ENCODE measurements at places on chromosomes 2 and 18.

DNA sequence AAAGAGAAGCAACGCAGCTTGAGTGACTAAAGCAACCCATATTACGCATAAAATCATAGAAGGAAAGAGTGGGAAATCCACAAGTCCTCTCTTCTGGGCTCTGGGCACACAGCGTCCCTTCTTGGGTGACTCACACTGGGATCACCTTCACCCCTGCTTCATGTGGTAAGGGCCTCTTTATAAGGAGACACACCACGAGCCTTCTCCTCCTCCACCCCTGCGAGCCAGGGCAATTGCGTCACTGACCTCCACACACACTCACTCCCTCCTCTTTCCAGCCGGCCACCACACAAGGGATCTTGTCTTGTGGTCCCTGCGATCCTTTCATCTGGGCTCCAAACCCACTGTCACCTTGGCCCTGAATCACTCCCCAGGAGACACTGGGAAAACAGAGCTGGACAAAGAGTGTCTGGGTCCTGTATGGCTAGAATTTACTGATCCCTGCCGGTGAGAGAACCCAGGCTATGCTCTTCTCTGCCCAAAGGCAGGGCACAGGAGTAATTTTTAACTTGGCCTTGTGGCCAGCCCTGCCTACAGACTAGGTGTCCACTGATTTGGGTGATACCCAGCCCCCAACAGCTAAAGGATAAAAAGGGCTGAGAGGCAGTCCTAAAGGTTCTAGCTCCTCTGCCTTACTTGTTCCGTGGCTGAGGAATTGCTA, 35.3 kb downstream of the NHEJ1 start:
- no peak for DNase-seq

DNA sequence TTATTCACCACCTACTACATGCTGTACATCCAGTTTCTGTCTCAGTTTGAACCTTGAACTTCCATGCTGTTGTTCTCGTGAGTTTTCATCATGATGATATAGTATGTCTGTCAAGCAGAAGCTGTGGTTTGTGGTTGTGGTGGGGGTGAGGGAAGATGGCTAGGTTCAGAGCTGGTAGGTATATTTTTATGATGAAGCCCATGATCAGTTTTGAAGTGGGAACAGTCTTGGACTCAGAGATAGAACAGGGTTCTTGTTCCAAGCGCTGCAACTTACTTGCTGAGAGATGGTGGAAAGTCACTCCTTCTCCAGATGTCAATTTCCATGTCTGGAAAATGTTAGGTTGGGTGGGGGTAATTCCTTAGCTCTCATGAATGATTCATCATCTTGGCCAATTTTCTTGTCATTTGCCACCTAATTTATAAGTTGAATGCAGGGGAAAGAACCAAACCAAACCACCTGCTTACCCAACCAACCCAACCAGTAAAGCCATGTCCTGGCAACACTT, 21.6 kb downstream of the PMAIP1 start:
- no peak for DNase-seq

DNA sequence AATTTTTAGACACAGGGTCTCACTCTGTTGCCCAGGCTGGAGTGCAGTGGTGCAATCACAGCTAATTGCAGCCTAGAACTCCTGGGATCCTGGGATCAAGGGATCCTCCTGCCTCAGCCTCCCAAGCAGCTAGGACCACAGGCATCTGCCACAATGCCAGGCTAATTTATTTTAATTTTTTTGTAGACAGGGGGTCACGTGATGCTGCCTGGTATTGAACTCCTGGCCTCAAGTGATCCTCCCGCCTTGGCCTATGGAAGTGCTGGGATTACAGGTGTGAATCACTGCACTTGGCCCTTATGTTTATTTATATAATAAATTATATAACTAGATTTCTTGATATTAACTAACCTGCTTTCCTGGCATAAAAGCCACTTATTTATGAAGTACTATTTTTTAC, 1081.7 kb upstream of the FANCL start:
- no peak for DNase-seq

GRCh38 chr2:237648016-237648381, 20.6 kb downstream of the LRRFIP1 start:
- DNase-seq: no peak

GRCh38 chr2:127683056-127683455, 7.7 kb upstream of the LIMS2 start:
- no peak for DNase-seq

DNA sequence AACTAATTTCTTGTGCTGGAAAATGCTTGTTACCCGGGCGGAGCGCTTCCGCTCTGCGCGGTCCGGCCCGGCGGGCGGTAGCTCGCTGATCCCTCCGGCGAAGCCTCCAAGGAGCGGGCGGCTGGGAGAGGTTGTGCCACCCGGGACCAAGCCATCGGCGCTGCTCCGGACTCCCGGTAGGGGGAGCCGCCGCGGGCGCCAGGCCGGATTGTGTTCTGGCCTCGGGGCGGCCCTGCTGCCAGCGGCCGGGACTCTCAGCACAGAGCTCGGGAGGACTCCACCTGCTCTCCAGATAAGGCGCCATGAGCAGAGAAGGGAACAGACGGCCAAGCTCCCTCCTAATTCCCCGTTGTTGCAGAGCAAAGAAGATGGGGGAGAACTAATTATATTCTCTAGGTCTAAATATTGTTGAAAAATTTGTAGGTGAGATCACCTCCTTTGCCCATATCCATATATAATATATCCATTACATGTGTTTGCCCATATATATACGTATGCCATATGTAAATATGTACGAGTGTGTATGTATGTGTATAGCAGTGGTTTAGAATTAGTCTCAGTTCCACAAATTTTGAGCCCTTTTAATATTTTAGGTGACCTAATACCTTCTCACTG, 13.8 kb upstream of the SATB2 start:
- no peak for DNase-seq

GRCh38 chr2:187989925-187990623, 301.6 kb upstream of the GULP1 start:
- DNase-seq: no peak

- no peak for DNase-seq
Measured at GRCh38 chr18:7735626-7736175, 168.6 kb downstream of the PTPRM start.

DNA sequence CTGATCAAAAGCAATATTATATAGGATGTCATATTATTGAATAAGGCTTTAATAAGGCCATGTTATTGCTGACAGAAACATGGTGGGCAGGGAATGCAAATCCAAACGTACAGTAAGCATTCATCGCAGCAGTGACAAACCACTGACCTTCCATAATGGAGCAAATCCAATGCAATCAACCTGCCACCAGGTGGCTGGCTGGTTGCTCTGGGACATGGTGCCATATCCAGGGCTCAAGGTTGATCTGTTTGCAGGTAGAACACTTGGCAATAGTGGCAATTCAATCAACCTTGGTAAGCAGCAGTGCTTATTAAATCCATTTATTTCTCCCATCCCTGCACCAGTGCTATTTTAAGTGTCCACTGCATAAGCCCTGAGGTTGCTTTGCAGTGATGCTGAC, 75.4 kb downstream of the CERKL start:
- DNase-seq: no peak

- no peak for DNase-seq
Measured at GRCh38 chr18:78965917-78966792, 13.5 kb upstream of the SALL3 start.

DNA sequence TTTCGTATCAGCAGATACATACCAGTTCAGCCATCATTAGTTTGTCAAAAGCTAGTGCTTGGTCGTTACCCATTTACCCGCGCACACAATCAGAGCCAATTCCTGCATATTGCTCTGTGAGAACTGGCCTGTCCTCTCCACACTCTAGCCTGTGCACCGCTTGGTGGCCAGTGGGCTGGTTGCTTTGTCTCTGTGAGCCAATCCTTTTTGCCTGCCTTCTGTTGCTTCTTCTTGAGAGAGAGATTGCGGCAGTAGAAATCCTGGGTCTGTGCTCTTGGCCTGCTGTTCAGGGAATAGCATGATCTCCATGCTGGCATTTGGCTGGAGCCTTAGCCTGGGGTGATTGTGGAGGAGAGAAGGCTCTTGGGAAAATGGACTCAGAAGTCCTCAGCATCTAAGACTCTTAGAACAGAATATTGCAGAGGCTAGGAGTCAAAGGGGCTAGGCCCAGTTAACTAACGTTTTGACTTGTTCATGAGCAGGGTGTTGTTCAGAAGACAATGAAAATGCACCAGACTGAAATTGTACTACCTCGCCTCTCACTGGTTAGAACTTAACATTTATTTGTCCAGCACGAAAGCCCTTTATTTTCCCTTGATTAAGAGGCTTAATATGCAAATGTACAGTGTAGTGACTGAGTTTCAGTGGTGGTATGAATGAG, 37.1 kb downstream of the MAP4K4 start:
- no peak for DNase-seq

- no peak for DNase-seq
Measured at GRCh38 chr2:112706170-112706664, 14.6 kb upstream of the NT5DC4 start.

GRCh38 chr2:120673205-120673550, 62.5 kb upstream of the GLI2 start:
- no peak for DNase-seq

GRCh38 chr2:64990876-64991275, 1.7 kb downstream of the SLC1A4 start:
- DNase-seq: no peak

GRCh38 chr18:37956902-37957301, 391.3 kb upstream of the CELF4 start:
- DNase-seq: no peak

DNA sequence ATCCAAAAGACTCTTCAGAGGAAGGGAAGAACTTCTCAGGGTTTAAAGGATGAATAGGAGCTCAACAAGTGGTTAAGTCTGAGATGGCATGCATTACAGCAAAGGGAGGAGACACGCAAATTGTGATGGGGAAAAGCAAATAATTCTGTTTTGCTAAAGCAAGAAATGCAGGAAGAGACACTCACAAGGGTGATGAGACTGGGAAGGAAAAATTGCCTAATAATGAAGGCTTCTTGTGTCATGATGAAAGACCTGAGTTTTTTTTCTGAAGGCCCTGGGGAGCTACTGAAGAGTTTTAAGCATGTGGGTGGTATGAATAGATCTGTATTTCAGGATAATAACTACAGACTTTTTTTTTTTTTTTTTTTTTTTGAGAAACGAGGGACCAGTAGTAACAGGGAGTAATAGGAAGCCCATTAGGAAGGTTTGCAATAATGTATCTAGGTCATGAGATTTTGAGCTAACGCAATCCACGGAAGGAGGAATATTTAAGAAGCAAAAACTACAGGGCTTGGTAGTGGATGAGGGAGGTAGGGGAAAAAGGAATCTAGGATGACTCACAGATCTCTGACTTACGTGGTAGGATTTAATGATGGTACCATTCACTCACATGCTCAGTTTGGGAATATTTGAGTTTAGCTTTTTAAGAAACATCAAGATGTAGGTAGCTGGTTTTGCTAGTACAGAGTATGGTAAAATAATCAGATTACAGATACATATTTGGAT, 16.0 kb upstream of the SERPINB3 start:
- DNase-seq: no peak

- no peak for DNase-seq
Measured at GRCh38 chr2:196516564-196516963, 123.0 kb upstream of the CCDC150 start.

DNA sequence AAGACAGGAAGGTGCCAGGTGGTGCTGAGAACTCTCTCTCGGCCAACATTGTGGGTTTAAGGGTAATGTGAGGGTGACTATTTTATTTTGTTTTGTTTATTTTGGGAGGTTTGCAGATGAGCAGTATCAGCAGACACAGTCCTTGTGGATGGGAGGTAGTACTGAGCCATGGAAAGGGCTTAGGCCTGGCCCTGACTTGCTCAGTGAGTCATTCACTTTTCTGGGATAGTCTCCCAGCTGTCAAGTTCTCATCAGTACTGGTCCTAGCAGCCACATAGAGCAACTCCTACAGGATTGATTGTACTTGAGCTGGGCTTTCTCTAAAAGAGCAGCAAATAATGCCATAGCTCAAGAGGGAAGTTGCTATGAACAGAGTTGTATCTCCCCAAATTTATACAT, 175.2 kb downstream of the LOXHD1 start:
- no peak for DNase-seq

DNA sequence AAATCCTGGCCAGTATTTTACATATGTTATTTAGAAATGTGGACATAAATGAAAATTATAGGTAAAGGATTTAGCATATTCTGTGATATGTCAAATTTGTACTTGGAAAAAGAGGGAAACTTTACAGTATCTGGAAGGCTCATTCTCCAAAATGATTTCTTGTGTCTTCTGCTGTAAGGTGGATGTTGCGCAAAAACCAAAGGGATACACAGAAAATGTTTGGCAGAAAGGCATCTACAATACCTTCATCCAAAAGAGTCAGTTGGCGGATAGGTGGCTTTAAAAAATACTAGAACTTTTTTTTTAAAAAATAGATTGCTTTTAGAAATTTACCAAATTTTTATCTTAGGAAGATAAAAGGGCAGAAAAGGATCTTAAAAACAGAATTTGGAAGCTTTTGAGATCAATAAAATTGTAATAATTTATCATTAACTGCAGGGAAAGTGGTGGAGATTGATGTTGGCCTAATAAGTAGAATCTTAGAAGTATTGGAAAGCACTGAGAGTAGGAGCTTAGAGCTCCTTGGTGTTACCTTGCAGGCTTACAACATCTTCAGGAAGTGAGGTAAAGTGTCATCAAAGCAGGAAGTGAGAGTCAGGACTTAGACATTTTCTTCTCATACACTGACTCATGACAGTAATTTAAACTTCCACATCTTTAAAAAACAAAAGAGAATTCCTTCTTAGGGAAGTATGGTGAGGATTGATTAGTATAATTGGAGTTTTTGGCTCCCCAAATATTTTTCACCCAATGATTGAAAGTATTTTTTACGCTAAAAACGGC, 2.1 kb downstream of the NABP1 start:
- no peak for DNase-seq

GRCh38 chr2:191048073-191048472, 34.1 kb upstream of the STAT1 start:
- no peak for DNase-seq

DNA sequence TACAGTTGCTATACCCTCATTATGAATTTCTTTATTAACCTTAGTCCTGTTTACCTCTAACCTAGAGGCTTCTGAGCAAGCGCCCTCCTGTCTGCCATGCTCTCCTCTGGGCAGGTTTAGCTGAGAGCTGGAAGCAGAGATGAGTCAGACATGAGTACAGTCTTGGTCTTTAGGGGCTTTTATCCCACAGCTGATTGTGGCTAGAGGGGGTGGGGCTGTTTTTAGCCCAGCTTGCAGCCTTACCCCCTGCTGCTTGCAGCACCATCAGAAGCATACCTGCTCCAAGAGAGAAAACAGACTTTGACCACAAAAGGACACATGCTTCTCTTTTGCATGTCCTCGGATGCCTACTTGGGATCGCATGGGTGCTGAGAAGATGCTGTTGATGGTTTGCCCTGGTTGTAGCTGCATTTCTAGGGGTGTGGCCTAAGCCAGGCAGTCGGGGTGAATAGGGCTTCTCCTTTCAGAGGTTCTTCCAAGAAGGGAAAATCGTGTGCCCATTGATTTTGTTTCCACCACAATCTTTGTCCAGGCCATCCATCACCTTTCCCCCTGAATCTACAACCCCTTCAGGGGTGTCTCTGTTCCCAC, 115.0 kb upstream of the LGALSL start:
- DNase-seq: no peak

DNA sequence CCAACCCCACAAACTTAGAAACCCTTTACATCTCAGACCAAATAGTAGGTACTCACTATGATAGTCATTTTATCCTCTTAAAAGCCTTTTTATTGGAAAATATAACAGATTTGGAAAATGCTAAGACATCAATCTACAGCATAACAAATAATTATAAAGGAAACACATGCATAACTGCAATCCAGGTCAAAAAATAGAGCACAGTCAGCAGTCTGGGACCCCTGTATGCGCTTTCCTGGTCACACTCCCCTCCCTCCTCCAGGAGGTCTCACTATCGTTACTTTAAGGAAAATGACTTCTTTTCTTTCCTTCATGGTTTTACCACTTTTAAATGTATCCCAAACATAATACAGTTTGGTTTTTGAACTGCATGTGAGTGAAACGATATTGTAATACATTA, 90.5 kb upstream of the CCDC150 start:
- DNase-seq: no peak
